ENCODE measurements at places on chromosomes 6 and 20.
A peak's percentile ranks its signal among the peaks of the same experiment; 100 is the strongest.

DNA sequence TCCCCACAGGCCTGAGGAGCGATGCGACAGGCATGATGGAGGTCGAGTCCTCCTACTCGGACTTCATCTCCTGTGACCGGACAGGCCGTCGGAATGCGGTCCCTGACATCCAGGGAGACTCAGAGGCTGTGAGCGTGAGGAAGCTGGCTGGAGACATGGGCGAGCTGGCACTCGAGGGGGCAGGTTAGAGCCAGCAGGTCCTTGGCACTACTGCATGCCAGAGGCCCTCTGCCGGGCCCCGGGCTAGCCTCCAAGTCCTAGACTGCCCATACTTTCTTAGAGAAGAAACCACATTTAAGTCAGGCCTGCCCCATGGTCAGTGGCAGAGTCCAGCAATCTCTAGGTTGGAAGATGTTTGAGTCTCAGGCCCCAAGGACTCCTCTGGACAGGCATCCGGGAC, 32.1 kb downstream of the PKIG start:
- no peak for DNase-seq

- no peak for DNase-seq
Measured at GRCh38 chr6:73081955-73082354, 143.3 kb downstream of the KHDC1L start.

DNA sequence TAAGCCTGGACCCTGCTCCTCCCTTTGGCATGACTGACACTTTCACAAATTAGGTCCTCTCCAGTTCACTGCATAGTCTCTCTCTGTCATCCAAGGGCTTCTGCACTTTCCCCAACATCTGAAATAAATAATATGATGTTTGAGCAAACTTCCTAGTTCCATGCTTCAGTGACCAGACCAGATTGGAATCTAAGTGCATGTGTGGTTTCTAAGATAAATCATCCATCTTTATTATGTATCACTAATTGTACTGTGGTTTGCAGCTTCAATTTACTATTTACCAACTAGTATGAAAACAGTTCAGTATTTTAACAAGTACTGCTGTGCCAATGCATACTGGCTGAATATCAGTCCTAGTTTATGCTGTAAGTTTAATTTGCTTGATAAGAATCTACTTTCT, 18.7 kb downstream of the SESN1 start:
- DNase-seq, result no peak

GRCh38 chr6:93040375-93040774, 379.0 kb downstream of the EPHA7 start:
- no peak for DNase-seq

DNA sequence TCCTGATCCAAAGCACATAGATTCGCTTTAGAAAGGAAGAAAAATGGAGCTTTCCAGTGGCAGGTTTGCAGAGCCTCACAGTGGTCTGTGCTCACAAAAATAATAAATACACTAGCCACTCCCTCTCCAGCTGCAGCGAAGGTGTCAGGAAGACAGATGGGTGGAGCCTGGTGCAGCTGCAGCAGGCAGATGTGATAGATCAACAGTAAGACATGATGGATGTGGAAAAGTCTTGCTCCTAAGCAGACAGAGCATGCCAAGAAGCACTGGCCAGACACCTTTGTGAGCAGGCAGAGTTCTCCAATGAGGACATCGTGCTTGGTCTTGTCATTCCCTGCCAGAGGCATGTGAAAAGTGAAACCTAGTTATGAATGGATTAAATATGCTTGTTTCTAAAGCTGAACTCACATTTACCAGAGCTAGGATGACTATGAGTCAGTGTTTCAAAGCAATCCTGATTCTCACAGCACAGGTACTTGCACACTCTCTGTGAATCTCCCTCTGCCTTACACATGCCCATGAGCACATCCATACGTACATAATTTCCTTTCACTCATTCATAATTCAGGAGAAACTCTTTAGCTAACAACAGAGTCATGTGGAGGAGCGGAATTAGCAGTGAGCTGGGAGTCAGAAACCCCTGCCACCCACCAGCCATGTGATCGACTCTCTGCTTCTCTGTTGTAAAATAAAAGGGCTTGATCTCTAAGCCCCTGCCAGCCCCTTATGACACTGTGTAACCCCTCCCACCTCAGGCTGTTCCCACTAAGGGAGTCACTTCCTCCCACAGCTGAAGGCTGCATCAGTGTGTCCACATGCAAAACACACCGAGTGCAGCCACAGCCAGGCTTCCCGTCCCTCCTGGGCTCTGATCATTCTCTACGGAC, 111.2 kb downstream of the SCML4 start:
- no peak for DNase-seq

- DNase-seq, result no peak
Measured at GRCh38 chr6:89492025-89492640, 59.2 kb downstream of the ANKRD6 start.

- DNase-seq, result no peak
Measured at GRCh38 chr6:27812078-27812804, 100.0 kb downstream of the OR2B2 start.

GRCh38 chr6:162999575-163000285, 272.0 kb downstream of the PACRG start:
- no peak for DNase-seq

DNA sequence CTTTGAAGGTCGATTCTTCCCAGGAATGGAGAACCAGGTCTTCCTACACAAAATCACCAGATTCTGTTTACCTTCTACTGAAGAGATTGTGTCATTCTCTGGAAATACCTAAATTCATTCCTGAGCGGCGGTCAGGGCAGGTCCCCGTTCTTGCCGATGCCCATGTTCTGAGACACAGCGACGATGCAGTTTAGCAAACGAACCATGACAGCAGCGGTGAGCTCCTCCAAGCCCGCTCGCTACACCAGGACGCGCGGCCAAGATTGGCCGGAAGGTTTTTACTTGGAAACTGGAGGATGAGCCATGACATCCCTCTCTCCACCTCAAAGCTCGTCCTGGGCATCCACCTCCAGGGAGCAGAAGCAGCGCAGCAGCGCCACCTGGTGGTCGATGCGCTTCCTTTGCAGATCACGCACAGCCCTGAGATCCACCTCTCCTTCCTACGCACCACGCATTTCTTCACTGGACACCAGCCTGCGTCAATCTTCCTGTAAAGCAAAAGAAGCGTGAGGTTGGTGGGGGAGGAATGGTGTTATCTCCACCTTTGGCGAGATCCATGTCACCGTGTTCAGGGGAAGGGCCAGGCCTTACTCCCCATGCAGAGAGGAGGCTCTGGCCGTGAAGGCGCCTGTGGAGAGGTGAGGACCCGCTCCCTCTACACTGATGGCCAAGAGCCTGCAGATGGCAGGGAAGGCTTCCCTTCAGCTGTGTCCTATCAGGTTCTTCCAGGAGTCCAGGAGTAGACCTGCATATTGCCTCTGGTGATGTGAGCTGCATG, 9.9 kb upstream of the HLA-B start:
- peak; percentile 65 for DNase-seq

- DNase-seq, result no peak
Measured at GRCh38 chr6:15819226-15819625, 156.4 kb upstream of the DTNBP1 start.

GRCh38 chr20:48945840-48946514, 24.5 kb downstream of the ARFGEF2 start:
- DNase-seq, result no peak

- DNase-seq, result no peak
Measured at GRCh38 chr6:123329337-123329736, 307.4 kb downstream of the TRDN start.

GRCh38 chr6:53581856-53582255, 37.0 kb upstream of the GCLC start:
- DNase-seq, result no peak

- no peak for DNase-seq
Measured at GRCh38 chr20:44291754-44292153, 19.2 kb downstream of the FITM2 start.

- DNase-seq, result no peak
Measured at GRCh38 chr6:143064271-143064670, 3.6 kb downstream of the AIG1 start.

DNA sequence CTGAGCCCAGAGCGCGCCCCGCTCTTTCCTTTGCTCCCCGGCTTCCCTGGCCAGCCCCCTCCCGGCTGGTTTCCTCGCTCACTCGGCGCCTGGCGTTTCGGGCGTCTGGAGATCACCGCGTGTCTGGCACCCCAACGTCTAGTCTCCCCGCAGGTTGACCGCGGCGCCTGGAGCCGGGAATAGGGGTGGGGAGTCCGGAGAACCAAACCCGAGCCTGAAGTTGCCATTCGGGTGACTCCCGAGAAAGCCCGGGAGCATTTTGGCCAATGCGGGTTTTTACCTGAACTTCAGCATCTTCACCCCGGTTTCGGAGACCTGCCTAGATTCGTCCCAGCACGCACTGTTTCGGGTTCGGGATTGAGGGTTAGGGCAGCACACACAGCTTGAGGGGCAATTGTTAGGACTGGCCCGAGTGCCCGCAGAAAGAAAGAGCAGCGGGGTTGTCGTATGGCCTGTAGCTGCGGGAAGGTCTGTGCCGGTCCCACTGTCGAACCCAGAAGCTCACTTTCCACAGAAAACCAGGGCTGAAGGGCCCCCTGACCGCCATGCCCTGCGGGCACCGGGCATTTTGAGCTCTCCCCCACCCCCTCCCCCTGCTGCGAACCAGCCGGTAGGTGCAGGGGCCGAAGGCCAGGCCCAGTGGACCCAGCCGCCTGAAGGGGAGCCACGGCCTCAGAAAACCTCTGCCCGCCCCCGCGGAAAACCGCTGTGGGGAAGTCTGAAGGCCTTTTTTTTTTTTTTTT, 2.1 kb downstream of the FOXP4 start:
- peak; percentile 29 for DNase-seq

DNA sequence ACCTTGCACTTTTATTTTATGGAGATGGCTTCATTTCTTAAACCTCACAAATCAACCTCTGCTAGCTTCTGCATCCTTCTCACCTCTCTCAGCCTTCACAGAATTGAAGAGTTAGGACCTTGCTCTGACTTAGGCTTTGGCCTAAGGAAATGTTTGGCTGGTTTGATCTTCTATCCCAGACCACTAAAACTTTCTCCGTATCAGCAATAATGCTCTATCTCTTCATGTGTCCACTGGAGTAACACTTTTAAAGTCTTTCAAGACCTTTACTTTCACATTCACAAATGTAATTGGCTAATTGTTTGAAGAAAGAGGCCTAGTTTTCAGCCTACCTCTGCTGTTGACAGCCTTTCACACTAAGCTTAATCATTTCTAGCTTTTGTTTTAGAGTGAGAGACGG, 212.9 kb downstream of the TTLL2 start:
- DNase-seq, result no peak

DNA sequence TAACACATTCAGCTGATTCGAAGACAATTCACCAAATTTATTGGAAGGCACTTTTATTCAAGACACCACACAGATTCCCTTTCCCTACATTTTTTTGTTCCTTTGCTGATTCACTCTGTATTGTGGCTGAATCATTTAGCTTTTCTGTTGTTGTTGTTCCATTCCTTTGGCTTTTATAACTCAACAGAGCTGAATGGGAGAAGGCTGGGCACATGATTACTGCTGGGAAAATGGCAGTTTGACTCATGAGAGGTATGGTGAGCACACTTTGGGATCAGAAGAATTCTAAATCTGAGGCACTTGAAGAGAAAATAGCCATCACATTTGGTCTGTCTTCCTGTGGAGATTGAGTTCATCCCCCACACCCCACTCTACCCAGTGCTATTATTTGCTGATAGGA, 15.7 kb upstream of the SAYSD1 start:
- DNase-seq, result no peak

DNA sequence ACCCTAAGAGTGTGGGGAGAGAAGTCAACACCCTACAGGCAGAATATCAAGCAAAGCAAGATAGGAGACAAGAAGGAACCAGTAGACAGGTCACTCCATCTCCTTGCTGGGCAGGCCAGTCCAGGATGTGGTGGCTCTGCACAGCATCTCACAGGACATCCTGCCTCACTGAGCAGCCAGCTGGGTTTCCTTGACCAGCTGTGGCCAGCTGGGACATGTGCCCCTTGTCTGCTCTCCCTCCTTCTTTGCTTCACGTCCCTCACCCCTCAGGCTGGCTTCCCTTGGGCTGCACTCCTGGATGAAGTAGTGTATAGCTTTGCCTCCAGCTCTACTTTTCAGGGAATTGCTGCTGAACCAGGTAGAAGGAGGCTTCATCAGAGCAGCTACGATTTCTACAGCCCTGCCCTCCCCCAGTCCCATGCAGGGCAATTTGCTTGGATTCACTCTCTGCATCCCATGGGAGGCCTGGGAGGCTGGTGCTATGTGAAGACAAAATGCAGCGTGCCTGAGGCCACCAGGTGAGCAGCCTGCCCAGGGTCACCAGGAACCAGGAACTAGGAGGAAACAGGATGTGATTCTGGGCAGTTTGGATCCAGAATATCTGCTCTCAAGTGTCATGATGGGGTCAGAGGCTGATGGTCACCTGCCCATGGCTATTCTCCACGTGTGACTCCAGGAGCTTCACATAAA, 110.0 kb upstream of the PMEPA1 start:
- DNase-seq, result no peak

DNA sequence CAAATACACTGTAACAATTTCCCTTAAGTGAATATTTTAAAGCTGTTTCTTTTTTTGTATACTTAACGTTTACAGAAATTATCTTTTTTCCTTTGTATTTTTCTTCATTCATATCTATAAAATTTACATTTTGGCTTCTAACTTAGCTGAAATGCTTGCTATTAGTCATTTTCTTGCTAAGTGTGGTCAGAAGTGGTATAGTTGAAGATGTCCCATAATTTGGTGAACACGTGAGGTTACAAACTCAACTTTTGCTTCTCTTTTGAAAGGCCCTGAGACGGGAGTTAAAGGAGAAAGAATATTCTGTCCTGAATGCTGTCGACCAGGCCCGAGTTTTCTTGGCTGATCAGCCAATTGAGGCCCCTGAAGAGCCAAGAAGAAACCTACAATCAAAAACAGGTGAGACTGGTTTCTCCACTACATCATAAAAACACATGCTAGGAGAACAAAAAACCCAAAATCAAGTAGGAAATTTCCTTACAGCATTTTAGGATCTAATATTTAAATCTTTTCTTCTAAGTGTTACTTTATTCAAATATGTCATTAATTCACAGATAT, 445.0 kb downstream of the UTRN start:
- no peak for DNase-seq

- DNase-seq, result no peak
Measured at GRCh38 chr6:136015531-136015930, 164.0 kb downstream of the PDE7B start.

DNA sequence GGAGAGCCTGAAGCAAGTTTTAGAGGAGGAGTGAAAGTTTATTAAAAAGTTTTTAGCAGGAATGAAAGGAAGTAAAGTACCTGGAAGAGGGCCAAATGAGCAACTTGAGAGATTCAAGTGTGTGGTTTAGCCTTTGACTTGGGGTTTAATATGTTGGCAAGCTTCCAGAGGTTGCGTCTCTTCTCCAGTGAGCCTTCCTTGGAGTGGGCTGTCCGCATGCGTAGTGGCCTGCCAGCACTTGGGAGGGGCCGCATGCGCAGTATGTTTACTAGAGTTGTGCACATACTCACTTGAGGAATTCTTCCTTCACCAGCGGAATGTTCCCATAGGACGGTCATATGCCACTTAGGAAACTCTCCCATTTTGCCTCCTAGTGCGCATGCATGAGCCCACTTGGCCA, 235.2 kb downstream of the ALDH8A1 start:
- DNase-seq, result no peak
